ENCODE measurements at places on chromosomes 13 and 19. TPM values are rescaled to one million over a fixed set of nuclear protein-coding genes. Genes with fewer than 3 reads are reported as not detected.
A peak's percentile ranks its signal among the peaks of the same experiment; 100 is the strongest.

DNA sequence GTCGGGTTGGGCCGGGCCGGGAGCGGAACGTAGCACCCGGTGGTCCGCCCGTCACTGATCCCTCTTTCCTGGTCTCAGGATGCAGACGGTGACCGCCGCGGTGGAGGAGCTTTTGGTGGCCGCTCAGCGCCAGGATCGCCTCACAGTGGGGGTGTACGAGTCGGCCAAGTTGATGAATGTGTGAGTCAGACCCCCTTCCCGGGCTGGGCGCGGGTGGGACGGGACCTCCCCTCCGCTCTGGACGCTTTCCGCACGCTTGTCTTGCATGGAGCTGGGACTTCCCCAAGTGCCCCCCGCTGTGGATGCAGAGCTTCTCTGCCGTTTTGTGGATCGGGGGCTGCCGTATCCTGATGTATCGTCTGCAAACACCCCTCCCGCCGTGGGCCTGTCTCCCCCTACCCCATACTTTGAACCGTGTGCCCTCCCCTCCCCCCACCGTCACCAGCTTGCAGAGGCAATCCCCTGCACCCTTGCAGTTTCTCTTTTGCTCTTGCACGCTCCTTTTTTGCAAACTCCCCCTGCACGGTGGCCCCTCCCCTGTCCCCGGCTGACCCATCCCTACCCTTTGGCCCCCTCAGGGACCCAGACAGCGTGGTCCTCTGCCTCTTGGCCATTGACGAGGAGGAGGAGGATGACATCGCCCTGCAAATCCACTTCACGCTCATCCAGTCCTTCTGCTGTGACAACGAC lies 669 bp downstream of the GADD45B start:
- DNase-seq: peak; percentile 49

Gene SYDE1
- total RNA-seq: 11.0 TPM

Gene ZGLP1
- total RNA-seq: 1.2 TPM

DNA sequence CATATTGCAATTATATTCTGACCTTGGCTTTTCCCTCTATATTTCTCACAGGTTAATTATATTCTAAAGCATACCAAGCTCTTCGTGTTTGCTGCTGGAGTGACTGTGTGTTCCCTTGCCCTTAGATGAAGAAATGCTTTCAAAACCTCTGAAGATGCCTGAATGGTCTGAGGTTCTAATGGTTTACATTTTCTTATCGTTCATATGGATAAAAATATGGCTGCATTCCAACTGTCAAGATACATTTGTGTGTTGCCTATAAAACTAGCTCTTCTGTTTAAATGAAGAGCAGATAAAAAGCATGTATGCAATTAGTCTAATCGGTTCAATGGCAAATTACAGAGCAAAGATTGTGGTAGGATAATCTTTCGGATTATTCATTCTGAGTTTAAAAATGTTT lies 68.4 kb upstream of the ANKRD10 start:
- DNase-seq: no peak

All from mammary epithelial cell (primary cell).